PC-9 (cell line): ENCODE measurements at places on chromosomes 16 and 17. TPM values are rescaled to one million over a fixed set of nuclear protein-coding genes. Genes with fewer than 3 reads are reported as not detected.

DNA sequence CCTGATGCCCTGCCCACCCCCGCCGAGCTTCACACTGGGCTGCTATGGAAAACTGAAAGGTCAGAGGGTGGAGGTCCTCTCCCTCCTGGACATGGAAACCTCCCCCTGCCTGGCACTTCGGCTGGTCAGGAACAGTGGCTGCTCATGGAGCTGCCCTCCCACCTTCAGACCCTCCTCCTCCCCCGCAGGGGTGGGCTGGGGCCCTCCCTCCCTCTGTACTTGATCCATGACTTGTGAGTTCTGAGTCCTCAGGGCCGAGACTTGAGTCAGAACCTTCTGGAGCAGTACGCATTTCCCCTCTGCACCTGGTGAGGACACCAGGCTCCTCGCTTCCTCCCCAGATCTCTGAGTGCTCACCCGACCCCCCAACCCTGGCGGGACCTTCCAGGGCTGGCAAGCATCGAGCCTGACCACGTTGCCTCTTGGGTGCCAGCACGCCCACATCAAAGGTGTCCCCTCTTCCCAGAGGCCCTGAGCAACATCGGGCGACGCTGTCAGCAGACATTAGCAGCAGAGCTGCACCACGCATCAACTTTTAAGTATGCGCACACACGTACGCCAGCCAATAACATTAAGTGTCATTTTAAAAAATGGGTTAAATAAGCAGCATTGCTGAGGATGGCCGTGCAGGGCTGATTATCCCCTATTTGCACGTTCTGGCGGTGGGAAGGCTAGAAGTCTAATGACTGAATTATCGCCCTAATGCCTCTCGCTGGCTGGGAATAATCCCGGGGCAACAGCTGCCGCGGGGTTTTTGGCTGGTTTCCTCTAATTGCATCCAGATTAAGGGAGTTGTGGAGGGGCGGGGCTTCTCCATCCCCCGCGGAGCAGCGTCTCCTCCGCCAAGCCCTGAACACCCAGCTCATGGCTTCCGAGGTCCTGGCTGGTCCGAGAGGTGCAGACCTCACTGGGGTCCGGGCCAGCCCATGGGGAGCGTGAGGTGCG lies 98.0 kb downstream of the TBC1D16 start:
- DNase-seq = no peak

DNA sequence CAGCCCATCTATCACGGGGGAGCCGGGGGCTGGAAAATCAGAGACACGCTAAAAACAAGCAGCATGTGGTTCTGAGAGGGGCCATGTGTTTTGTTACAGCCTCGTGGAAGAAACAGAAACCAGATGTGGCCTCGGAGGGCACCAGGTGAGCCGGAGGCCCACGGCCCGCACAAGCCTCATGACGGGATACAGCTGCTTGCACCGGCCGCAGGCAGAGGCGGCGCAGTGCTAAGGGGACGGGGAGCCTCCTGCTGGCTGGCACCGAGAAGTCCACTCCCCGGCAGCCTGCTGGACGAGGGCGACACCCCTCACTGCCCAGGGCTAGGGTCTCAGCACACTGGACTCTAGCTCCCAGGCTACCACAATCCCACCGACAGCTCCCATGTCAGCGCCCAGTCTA lies 19.2 kb downstream of the NDUFAF8 start:
- no peak for DNase-seq

GRCh38 chr16:89936981-89937380 lies 11.6 kb upstream of the DEF8 start:
- DNase-seq = no peak

GRCh38 chr17:39276113-39276512 lies 50.4 kb upstream of the STAC2 start:
- DNase-seq = no peak

GRCh38 chr17:12431188-12431587 lies 234.5 kb upstream of the MYOCD start:
- DNase-seq = no peak

DNA sequence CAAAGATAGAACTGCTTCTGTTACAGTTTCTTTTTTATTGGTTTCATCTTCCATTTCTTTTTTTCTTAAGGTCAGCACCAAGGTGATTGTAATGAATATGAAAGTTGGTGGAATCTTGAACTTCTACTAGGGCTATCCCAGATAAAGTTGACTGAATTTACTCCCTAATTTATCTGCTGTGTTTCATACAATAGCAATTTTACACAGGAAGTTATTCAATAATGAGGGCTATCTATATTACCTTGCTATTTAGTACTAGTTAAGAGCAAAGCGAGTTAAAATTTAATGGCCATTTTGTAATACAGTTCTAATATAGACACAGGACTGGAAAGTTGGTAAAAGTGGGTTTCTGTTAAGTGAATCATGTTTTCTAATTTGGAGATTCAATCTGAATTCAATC lies 24.1 kb downstream of the USP10 start:
- no peak for DNase-seq

DNA sequence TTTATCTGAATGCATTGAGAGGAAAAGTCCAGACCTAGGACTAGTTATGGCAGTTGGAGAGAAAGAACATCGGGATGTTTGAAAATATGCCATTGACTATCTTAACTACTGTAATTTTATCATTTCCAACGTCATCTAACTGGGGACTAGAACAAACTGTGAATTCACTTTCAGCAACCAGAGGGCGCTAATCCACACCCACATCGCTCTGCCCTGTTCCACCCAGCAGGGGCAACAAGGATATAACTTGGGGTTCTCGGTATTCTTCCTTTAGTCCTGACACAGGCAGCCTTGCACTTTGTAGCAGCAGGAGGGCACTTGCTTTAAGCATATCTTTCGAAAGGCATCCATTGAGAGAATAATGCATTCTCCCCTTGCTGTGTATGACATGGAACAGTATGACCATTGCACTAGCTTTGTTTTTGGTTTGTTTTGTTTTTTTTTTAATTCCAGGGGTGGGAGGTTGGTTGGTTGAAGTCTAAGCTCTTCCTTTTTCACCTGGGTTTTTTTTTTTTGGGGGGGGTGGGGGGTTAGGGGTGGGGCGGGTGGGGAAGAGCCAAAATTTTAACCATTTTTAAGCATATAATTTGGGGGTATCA lies 31.5 kb downstream of the SIAH1 start:
- peak; percentile 68 for DNase-seq

DNA sequence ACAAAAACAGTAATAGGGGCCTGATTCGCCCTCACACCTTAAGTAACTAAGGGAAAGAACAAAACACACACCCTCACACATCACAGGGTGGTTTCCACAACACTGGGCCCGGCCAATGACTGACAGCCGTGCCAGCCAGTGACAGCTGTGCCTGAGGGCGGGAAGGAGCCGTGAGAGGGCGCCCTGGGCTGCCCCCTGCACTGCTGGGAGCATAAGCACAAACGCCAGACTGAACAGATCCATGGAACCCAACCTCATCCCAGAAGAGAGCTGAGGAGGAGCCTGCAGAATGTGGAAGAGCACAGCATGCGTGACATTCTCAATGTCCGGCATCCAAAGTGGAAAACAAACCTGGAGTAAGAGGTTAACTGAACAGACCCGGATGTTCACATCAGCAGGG lies 16.0 kb downstream of the CSNK1D start:
- no peak for DNase-seq

GRCh38 chr17:64460955-64461354 lies 12.0 kb downstream of the MILR1 start:
- no peak for DNase-seq

DNA sequence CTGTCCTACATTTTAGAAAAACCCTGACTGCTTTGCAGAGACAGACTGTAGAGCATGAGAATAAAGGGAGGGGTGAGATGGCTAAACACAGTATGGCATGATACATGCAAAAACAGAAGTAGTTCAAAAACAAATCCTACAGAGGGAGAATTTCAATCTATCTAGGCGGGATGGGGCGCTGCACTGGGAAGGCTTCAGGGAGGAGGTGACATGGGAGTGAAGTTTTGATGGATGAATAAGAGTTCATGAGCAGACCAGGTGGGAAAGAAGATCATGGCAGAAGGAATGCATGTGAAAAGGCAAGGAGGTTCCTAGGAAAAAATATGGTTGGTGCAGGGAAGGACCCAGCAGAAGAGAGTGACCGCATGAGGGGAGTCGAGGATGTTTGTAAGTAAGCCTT lies 19.2 kb downstream of the HS3ST3B1 start:
- DNase-seq = no peak

GRCh38 chr17:30091771-30092170 lies 24.8 kb upstream of the NSRP1 start:
- no peak for DNase-seq

DNA sequence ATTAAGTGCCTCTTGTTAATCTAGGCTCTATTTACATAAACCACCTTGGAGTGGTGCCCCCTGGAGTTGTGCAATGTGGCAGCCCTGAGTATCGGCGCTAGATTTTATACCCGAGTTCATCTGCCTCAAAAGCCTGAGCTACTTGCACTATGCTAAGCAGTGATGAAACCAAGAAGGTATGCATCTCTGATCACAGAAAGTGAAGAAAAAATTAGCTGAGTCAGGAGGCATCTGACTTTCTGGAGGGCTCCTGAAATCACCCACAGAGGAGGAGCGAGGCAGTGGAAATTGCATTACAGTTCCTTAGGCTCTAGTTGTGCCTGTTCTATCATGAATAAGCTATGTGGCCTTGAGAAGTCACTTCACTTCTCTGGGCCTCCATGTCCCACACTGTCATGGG lies 80.3 kb upstream of the PSMD7 start:
- DNase-seq = no peak

DNA sequence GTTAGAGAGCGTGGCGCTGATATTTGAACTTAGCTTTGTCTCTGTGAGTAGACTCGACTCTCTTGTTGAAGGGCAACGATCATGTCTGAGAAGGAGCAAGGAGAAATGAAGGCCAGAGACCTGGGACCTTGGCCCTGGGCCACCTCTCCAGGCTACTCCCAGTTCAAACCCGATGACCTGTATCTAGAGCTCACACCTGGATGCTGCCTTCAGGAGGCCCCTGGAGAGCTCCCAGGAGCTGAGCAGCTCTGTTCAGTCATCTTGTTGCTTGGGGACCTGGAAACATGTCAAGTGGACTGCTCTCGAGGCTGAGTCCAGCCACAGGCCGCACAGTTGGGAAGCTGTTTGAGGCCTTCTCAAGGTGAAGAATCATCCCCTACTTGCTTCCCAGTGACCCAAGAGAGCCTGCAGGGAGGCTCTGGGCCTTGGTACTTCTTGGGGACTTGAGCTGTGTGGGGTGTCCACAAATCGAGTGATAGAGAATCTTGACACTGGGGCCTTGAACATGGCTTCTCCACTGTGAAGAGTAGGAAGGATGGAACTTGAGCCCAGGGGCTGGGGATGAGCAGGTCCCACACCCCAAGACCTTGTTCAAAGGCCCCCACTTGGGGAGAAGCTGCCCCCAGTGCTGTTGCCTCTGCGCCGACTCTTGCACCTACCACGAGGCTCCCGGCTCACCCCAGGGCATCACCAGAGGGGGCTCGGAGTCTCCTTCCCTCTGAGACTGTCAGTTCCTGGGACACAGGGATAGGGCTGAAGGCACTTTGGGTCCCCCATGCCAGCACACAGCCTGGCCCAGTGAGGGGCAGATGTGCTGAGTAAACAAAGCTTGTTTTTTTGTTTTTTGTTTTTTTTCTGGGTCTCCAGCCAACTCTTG lies 112.1 kb downstream of the IRX5 start:
- DNase-seq = no peak

GRCh38 chr17:21298056-21298982 lies 13.8 kb downstream of the MAP2K3 start:
- no peak for DNase-seq

GRCh38 chr16:47886631-47887415 lies 269.0 kb downstream of the ABCC12 start:
- no peak for DNase-seq

DNA sequence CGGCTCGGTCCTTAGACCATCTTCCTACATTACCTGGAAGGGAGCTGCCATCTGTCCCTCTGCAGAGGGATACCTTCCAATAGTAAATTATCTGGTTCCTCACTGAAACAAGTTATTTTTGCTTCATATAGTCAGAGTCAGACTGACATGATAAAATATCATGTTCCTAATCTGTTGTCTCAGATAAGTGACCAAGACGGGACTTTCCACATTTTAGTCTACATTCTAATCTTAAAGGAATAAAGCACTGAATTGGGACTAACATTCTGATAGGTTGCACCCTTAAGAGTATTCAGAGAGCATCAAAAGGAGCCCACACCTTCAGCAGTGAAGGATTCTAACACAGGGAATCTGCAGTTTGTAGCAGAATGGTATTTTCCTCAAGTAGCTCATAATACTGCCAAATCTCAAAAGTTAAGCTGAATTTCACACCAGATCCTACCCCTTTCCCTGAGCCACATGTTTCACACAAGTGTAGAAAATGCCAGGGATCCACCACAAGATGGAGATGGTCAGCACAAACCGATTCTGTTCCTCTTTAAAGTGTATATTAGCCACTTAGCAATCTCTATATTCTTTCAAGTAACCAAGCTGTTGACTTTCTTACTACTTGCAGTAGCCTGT lies 13.4 kb downstream of the GINS2 start:
- no peak for DNase-seq

GRCh38 chr16:27341549-27341948 lies 27.8 kb downstream of the IL4R start:
- no peak for DNase-seq

The WFIKKN1 gene
- total RNA-seq = 6.9 and 9.2 TPM in 2 replicates

The CRHR1 gene
- total RNA-seq = not detected in 2 replicates

The DOC2A gene
- total RNA-seq = 11.0 and 11.3 TPM in 2 replicates

The ORAI3 gene
- 40.7 and 43.5 TPM in 2 replicates for total RNA-seq

The CX3CL1 gene
- total RNA-seq = not detected in 2 replicates

The C16orf78 gene
- total RNA-seq = not detected in 2 replicates

The TP53TG3B gene
- not detected in 2 replicates for total RNA-seq

The ABCA8 gene
- not detected in 2 replicates for total RNA-seq

The STX1B gene
- total RNA-seq = 3.9 and 5.6 TPM in 2 replicates

The P2RX5 gene
- total RNA-seq = 15.0 and 18.3 TPM in 2 replicates

The CLDN9 gene
- 14.3 and 16.4 TPM in 2 replicates for total RNA-seq

The SLC35G3 gene
- not detected in 2 replicates for total RNA-seq

The EME1 gene
- 18.2 and 21.0 TPM in 2 replicates for total RNA-seq

The AANAT gene
- total RNA-seq = 0.65 TPM in 1 of 2 replicates, not detected in the other

The SPIRE2 gene
- 34.5 and 48.6 TPM in 2 replicates for total RNA-seq
